DMS153 (cell line): ENCODE measurements at places on chromosomes 7 and 10.
A peak's percentile ranks its signal among the peaks of the same experiment; 100 is the strongest.

GRCh38 chr7:154375956-154376355 lies 323.8 kb downstream of the DPP6 start:
- DNase-seq: no peak

GRCh38 chr10:73591935-73592699 lies 975 bp upstream of the USP54 start:
- DNase-seq: peak; percentile 82

DNA sequence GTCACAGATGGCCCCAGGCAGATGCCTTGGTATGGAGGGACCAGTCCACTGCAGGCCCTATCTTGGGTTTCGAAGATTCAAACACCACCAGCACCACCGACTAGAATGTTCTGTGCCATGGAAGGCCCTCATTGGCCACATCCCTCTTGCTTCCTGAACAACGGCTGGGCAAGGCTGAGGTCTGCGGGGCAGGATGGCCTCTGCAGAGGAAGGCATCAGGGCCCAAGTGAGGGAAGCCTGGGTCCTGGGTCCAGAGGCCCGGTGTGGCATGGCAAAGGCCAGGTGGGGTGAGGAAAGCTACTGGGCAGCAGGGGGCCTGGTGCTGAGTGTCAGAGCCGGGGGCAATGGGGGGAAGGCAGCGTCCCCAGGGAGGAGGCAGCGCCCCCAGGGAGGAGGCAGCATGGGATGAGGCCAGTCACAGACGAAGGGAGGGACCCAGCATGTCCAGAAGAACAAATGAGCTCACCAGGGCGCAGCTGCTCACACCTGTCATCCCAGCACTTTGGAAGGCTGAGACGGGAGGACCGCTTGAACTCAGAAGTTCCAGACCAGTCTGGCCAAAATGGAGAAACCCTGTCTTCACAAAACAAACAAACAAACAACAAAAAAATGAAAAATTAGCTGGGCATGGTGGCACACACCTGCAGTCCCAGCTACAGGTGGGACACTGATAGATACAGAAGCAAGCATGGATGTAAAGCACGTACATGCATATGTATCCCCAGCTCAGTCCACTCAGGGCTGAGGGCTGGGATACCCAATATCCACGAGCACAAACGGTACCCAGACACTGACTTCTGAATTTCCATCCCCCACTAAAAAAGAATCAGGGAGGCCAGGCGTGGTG lies 64.4 kb downstream of the PROSER2 start:
- no peak for DNase-seq

DNA sequence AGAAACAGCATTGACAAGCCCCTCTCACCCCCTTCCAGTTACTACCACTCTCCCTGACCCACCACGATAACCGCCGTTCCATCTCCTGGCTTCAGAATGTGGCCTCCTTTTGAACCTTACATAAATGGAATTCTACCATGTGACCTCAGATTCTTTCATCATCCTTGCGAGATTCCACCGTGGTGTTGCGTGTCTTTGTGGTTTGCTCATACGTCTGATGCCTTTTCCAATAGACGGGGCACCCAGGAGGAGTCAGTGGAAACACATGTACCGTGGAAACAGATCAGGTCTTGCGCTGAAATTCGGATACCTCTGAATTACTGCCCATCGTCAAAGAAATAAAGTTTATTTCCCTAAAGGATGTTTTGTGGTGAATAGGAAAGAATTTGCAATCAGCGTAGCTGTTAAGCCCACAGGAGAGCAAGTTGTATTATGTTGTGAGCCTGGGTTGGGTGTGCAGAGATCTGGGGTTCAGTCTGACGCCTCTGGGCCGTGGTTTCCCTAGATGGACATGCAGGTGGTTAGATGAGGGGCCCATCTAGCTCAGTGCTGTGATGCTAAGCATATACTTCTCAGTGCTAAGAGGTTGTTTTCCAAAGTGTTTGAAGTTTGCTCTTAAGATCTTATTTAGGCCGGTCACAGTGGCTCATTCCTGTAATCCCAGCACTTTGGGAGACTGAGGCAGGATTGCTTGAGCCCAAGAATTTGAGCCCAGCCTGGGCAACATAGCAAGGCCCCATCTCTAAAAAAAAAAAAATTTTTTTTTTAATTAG lies 29.1 kb downstream of the GTF2IRD1 start:
- no peak for DNase-seq

GRCh38 chr10:90969121-90969534 lies 48.2 kb upstream of the ANKRD1 start:
- DNase-seq: no peak

DNA sequence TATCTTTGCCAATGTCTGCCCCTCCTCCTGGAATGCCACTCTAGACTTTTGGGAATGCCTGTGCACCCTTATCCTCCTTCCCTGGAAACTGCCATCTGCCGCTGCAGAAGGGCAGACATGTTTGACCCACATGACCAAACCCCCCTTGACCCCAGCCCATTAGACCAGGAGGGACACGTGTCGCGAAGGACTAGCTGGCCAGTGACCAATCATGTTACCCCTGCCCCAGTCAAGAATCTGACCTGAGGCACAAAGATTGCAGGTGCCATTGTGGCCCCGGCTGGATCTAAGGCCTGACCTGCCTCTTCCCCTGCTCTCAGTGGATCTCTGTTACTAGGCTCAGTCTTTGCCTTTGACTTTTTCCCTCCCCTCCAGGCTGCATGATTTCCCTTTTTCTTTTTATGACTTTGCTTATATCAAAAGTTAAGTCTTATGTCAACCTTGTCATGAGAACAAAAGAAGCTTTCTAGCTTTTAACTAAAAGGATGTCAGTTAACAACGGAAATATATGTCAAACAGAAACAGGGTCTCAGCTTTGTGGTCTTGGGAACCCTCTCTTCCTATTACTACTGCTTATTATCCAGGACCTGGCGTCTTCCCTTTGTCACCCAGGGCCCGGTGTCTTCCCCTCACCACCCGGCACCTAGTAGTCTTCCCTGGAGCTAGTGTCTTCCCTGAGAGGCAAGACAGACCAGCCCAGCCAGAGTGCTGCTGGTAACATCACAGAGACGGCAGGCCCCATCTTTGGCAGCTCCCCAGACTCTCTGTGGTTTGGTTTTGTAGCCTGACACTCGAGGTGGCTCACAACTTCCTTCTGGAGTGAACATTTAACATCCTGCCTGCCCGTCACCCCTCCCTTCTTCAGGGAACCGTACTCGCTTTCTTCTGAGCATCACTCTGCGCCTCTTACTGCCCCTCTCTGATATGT lies 24.4 kb upstream of the PPIF start:
- DNase-seq: no peak

DNA sequence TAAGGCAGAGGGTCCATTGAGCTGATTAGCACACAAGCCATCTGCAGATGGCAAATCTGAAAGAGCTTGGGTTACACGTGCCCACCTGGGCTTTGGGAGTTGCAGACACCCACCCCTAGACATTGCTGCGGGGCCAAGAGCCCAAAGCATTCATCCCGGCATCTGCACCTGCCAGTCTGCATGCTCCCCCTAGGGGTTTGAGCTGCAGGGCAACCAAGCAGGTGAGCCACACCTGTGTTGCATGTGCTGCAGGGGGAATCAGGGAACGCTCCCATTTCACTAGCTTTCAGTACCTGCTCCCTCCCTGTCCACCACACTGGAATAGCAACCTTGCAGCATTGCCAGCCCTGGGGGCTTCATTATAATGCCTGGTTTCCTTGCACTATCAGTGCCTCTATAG lies 21.1 kb downstream of the C7orf33 start:
- no peak for DNase-seq

GRCh38 chr7:27863880-27864279 lies 123.9 kb downstream of the TAX1BP1 start:
- no peak for DNase-seq

- no peak for DNase-seq
Observed at GRCh38 chr7:37248396-37248861, 200.2 kb downstream of the ELMO1 start.

DNA sequence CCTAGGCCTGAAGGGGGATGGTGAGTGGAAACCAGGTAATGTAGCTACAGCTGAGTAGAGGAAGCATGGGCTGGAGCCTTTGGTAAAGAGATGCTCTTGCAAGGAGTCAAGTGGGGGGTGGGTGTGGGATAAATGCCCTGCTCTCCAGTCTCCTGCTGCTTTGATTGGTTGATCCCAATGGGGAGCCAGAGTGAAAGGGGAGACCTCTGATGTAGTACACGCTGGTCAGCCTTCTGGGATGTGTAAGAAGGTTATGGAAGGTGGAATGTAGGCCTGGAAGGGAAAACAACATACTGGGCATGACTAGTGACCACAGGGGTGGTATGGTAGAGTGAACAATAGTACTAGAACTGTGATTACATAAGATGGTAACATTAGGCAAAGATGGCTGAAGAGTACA lies 44.3 kb downstream of the TET1 start:
- no peak for DNase-seq

DNA sequence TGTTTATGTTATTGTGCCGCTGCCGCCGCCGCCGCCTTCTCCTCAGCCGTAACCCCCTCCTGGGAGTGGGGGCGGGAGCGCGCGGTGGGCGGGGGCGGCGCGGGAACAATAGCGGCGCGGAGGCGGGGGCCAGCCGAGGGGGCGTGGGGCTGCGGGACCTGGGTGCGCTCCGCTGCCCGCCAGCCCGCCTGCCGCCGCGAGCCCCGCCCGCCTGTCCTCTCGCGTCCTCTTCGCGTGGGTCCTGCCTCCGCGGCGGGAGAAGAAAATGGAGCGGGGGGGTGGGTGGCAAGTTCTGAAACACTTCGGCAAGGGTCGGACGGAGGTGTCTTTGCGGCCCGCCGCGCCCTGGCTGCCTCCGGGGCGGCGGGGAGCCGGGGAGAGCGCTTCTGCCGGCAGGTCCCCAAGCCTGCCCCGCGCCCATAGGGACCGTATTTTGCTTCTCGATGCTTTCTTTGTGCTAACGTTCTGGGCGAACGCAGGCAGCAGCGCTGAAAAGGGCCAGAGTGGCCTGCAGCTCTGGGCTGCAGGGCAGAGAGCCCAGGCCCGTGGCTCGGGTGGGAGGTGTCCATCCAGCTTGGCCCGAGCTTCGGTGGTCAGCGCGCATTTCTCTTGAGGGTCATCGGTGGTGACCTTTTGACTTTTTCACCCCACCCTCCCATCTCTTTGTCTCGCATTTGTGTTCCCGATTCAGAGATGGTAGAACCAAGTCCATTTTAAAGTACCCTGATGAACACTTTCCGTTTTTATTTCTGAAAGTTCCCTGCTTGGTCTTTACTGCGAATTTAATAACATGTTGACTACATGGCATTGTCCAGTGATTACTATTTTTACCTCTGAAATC lies 613 bp downstream of the MAPK8 start:
- DNase-seq: no peak

- no peak for DNase-seq
Observed at GRCh38 chr7:114048386-114049235, 129.8 kb upstream of the PPP1R3A start.
